Stimulated activated naive CD4-positive, alpha-beta T cell treated with Interleukin-2 at 50 U/mL for 16 hours (primary cell): ENCODE measurements at places on chromosomes 16 and 17.
A peak's percentile ranks its signal among the peaks of the same experiment; 100 is the strongest.

- DNase-seq, result no peak
Measured at GRCh38 chr16:68072038-68072695, 13.0 kb upstream of the NFATC3 start.

- no peak for DNase-seq
Measured at GRCh38 chr17:22411185-22411784, 719.0 kb downstream of the KCNJ18 start.

DNA sequence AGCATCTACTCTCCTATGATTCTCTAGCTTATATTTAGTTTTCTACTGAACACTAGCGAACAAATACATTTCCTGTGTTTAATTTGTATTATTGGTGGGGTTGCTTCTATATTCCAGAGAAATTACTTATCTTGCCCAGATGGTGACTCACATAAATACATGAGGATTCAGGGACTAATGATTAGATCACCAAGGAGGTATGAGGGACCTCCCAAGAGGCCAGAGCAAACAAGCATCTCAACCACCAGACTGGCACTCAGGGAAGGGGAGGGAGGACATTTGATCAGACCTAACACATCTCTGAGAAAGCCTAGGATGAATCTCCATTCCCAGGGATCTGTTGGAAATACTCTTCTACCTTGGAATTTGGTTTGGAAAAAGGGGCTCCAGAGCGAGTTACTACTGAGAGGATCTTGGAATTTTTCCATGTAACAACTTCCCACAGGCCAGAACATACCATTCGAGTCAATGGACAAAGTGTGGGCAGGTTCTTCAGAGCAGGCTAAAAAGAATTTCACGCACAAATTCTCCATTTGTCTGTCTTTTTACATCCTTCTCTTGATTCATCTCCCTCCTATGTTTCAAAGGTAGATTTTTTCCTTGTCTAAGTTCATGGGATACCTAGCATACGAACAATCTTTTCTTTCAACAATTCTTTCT is 262.6 kb upstream of the MYOCD start:
- no peak for DNase-seq

- no peak for DNase-seq
Measured at GRCh38 chr16:77551357-77551756, 116.5 kb upstream of the ADAMTS18 start.

DNA sequence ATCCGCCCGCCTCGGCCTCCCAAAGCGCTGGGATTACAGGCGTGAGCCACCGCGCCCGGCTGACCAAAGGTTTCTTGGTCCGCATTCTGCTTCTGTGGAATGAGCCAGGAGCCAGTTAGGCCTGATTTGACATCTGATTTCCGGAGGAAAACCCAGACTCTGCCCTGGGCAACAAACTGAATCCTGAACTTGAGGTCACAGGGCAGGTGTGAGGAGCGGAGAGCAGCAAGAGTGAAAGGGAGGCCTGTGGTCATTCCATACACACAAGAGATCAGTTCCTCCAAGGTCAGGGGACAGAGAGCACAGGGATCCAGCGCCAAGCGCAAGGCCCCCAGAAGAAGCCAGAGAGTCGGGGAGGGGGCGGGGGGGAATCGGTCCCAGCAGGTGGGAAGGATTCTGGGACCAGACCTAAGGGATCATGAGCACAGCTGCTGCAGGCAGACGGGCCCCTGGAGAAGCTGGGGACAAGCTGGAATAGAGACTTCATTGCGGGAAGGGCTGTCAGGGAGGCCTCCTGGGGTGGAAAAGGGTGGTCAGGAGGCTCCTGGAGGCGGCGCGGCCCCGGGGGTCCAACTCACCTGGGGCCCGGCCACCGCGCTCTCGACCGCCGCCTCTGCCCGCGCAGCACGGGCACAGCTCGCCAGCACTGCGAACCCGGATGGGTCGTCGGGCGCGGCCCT is 436 bp downstream of the SHPK start:
- DNase-seq, result no peak

GRCh38 chr17:81193470-81194224 is 27.6 kb upstream of the AATK start:
- DNase-seq, result no peak

DNA sequence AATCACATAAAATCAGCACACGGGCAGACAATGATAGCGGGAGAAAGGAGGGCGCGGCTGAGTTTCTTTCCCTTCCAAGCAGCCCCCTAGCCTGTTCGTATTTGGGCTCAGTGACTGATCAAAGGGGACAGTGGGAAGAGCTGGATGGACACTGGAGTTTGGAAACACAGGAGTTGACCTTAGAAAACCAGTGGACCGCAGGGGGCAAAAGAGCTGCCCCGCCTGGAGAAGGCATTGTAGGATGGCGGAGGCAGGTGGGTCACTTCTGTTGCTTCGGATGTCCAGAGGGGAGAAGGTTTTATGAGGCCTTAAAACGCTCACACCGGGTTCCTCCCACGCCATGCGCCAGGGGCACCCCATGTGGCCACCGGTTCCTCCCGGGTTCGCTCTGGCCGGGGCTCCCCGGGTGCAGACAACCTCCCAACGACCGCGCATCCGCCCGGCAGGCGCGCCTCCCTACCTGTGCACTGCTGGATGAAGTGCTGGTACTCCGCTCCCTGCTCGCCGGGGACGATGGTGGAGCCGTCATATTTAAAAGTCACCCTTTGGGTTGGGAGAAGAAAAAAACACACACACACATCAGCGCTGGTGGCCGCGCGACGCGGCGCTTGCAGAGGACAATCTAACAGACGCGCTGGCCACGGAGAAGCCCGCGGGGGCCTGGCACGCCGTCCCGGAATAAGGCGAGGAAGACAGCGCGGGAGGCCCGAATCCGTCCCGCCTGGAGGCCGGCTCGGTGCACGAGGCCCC is 662 bp downstream of the COTL1 start:
- peak; percentile 33 for DNase-seq

DNA sequence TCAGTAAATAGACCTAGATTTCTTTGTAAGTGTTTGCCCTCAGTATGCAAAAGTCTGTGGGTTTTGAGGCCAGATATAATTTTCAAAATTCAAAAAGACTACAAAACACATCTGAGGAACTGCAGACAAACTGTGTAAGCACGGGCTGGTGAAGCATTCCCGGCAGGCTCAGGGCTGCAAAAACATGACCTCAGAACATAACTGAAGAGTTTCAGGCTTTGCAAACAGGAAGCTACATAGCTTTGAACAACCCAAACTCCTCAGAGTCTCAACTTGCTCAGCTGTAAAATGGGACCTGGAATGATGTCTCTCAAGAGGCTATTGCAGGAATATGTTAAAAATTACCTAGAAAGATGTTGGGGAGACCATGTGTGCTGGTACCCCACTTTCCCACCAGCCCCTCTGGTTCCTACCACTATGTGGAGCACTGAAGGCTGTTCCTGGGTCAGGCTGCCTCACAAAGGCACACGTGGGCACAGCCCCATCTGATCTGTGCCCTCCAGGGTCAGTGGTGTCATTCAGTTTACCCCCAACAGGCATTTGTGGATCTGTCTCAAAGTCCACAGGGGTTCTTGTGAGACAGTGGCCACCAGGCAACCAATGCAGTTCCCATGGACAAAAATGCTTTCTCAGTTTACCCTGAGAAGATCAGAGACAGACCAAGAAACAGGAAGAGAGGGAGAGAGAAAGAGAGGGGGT is 72.9 kb downstream of the CREBBP start:
- no peak for DNase-seq

GRCh38 chr17:63950940-63951907 is 19.1 kb upstream of the CD79B start:
- peak; percentile 17 for DNase-seq

DNA sequence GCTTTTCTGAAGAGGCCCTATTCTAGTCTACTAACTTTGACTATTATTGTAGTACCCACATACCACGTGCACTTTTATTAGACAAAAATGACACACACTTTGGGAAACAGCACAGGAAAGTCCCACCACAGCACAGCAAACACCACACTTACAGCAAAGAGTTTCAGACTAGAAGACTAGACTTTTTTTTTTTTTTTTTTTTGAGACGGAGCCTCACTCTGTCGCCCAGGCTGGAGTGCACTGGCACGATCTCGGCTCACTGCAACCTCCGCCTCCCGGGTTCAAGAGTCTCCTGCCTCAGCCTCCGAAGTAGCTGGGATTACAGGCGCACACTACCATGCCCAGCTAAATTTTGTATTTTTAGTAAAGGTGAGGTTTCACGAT is 20.1 kb downstream of the YWHAE start:
- DNase-seq, result peak; percentile 21

GRCh38 chr17:2851615-2852014 is 55.4 kb downstream of the RAP1GAP2 start:
- DNase-seq, result no peak

- no peak for DNase-seq
Measured at GRCh38 chr17:74812109-74813009, 36.2 kb upstream of the NAT9 start.

DNA sequence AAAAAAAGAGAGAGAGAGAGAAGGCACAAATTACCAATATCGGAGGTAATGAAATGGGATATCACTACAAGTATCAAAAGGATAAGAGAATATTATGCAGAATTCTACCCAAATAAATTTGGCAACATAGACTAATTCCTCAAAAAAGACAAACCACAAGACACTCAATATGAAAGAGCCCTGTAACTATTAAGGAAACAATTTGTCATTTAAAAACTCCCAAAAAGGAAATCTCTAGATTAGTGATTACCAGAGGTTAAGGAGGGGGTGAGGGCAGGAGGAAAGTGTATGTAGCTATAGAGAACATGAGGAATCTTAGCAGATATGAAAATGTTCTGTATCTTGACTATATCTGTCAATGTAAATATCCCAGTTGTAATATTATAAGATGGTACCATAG is 54.0 kb downstream of the CFDP1 start:
- no peak for DNase-seq

- DNase-seq, result no peak
Measured at GRCh38 chr16:12422233-12422632, 381.5 kb downstream of the CPPED1 start.

- no peak for DNase-seq
Measured at GRCh38 chr16:56120447-56121155, 70.7 kb upstream of the GNAO1 start.

DNA sequence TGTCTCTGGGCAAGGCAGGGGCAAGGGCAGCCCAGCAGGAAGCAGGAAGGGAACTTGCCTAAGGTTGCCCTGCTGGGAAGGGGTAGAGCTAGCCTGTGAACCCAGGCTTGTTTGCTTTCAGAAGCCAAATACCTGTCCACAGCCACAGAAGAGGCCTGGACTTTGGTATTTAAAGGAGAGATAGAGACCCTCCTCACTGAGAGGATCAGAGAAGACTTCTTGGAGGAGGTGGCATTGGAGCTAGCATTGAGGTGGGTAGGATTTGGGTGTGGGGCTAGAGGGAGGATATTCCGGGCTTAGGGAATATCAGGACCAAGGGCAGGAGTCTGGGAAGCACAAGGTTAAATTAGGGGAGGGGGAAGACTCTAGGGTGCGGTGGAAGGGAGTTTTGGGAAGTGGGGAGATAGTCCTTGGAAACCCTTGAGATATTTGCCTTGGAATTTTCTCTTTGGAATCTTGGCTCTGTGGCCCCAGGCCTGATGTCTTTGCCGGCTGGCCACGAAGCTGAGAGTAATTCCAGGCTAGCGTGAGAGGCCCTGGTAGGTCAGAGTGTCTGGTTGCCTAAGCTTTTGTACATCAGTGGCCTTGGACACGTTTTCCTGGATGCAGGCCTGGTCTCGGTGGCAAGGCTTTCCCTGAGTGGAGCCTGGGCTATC is 13.1 kb upstream of the ETV4 start:
- DNase-seq, result no peak

GRCh38 chr16:89618109-89618998 is 4.9 kb downstream of the DPEP1 start:
- no peak for DNase-seq

DNA sequence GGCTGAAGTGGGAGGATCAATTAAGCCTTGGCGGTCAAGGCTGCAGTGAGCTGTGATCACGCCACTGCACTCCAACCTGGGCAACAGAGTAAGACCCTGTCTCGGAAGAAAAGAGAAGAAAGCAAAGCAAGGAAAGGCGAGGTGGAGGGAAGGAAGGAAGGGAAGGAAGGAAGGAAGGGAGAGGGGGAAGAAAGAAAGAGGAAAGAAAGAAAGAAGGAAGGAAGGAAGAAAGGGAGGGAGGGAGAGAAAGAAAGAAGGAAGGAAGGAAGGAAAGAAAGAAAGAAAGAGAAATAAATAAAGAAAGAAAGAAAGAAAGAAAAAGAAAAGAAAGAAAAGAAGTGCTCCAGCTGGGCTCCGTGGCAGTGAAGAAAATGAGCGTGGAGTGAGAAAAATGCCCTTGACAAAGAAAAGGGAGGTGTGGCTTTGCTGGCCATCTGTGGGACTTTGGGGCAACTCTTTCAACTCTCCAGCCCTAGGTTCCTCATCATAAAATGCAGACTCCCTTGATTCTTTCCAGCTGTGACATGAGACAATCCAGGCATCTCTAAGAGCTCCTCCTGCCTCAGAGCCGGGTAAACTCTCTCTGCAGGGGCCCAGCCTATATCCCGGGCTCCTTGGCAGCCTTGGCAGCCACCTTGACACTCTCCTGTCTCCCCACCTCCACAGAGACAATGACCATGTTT is 2.4 kb downstream of the GSDMA start:
- DNase-seq, result no peak

DNA sequence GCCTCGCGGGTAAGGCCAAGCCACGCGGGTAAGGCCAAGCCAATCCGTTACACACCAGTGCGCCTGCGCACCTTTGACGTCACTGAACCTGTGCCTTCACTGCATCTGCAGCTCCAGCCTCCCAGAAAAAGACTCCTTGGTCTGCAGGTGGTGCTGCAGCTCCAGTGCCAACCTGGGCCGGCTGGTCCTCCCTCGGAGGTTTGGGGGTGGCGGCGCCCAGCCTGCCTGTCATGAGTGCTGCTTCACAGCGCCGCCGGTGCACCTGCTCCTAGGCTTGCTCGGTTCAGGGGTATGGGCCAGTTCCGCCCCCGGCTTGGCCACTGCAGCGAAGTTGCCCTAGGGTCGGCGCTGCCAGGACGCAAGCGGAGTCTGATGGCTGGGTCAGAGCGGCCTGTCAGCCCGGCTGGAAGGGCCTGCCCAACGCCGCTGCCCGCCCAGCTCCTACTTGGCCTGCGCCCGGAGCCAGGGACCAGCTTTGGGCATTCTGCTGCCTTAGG is 146.6 kb downstream of the USP22 start:
- peak; percentile 1 for DNase-seq

GRCh38 chr16:80417706-80418271 is 123.0 kb upstream of the DYNLRB2 start:
- DNase-seq, result no peak

GRCh38 chr17:17503566-17504130 is 7.5 kb upstream of the RASD1 start:
- no peak for DNase-seq

DNA sequence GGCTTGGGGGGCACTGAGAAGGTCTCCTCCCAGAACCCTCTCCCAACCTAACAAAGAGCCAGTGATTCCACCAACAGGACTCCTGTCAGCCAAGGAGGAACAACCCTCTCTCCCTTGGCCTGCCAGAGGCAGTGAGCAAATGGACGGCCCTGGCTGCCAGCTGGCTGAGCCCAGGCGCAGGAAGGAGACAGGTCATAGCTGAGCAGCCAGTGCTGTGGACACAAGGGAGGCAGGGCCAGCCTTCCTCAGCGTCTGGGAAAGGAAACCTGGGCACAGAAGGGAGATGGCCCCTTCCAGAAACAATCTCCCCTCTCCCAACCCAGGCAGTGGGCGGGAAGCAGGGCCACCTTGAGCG is 2.1 kb downstream of the MPO start:
- no peak for DNase-seq
